Stimulated activated CD8-positive, alpha-beta memory T cell treated with anti-CD3 and anti-CD28 coated beads, Interleukin-2, amount 100 ng/mL, for 1 hour (primary cell): ENCODE measurements at places on chromosomes 7 and 10.

DNA sequence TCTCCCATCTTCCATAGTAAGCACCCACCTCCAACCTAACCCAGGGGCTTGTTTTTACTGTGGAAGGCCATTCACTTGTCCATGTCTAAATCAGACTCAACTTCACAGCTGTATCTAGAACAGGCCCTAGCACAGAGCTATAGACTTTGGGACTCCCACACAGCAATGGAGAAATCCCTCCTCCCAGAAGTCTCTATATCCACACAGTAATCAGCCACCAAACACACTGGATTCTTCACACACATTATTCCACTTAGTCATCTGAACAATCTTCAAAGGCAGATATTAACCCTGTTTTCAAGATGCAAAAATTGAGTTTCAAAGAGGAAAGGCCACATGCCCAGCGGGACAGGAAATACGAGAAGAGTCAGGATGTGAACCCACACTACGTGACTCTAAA is 81.8 kb downstream of the MALSU1 start:
- no peak for DNase-seq

DNA sequence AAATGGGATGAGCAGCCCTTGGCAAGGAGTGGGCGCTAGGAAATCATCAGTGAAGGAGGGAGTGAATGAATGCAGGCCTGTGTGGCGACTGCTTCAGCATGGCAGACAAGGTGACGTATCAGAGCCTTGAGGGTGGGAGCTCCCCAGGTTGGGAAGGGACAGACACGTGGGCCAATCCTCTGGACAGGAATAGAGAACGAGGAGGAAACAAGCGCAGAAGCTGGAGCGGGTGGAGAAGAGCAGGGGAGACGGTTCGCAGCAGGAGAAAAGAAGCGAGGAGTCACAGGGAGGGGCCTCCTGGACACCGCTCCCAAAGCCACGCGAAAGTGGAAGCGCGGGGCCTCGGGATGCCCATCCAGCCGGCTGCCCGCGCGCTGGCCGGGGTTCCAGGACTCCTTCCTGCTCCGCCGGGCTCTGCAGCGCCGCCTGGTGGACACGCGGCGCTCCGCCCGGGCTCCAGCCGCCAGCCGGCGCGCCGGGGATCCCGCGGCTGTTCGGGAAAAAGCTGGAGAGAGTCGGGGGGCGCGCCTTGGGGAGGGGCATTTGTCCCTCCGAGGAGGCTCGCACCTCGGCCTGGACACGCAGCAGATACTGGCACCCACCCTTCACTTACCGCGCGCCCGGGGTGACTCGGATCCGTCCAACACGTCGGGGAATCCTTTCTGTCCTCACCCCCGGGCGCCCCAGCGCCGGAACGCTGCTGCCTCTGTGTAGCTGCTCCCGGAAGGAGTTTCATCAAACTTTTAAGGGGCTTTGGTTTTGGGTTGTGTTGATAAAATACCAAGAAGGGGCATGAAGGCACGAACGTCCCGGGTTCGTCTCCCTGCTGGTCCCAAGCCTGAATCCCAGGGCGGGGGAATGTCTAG is 6.3 kb downstream of the ZNF503 start:
- DNase-seq, result no peak

- no peak for DNase-seq
Measured at GRCh38 chr10:7566891-7567290, 99.9 kb downstream of the ITIH5 start.

DNA sequence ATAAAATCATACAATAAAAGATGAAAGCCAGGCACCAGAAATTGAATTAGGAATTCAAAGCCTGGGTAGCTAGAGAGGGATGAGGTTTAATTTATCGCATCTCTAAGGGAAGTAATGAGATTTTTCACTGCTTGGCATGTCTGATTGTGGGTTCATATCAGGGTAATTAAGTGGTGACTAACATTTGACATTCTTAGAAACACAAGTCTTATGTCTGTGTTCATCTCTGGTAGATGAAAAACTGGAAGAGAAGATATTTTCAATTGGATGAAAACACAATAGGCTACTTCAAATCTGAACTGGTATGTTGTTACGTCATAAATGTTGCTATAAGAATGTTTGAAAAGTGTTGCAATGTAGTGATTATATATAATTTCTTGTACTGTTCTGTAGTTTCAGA is 36.8 kb upstream of the ARMS2 start:
- DNase-seq, result no peak

- no peak for DNase-seq
Measured at GRCh38 chr7:85456254-85456653, 269.4 kb upstream of the SEMA3D start.

GRCh38 chr10:93095225-93095624 is 21.5 kb downstream of the CYP26A1 start:
- no peak for DNase-seq

GRCh38 chr7:139714163-139714901 is 63.5 kb downstream of the HIPK2 start:
- no peak for DNase-seq

DNA sequence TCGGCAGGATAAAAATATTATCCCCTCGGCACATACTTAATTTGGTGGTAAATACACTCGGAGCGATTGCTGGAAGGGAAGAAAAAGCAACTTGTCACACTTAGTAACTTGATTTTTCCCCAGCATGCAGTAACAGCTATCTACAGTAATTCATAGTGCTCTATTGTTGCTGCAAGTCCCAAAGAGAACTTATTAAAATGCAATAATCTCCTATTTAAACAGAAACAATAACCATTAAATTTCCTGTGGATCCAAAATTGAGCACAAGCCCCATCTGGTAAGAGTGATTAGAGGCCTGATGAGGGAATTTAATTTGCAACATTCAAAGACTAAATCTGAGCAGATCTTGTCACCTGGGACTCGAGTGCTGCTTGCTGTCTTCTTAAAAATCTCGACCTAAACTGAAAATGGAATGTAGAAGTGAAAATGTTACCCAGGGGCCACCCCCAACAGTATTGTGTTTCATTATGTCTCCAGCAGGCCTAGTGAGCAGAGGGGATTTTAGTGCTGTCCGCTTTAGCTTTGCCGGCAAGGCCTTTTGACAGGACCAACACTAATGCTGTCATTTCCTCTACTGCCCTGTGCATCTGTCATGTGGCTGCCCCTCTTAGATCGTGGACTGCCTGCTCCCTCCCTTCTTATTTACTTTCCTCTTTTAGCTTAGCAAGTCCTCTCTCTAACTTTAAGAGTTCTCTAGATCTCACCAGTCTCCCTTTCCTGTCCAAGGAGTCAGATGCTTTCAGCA is 639.7 kb downstream of the AUTS2 start:
- no peak for DNase-seq

- DNase-seq, result no peak
Measured at GRCh38 chr10:34505338-34505737, 309.8 kb downstream of the PARD3 start.

DNA sequence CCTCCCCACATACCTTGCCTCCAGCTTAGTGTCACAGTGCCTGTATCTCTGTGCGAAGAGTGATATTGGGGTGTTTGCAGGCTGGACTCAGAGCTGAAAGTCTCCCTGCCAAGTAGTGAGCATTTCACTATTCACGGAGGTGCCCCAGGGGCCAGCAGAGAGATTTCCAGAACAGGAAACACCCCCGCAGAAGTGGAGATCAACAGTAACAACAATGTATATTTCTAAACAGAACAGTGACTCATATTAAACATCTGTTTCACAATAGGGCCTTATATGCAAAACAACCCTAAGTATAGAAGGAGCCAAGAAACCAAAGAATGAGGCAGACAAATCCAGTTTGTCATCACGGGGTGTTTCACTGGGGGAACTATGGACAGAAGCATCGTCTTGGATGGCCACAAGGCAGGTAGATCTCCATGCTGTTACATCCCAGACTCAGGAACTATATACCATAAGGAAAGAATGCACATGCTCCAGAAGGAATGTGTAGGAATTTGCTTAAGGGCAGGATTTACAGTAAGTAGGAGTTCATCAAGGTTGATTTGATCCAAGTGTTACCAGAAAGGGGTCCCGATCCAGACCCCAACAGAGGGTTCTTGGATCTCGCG is 29.3 kb upstream of the CCL24 start:
- no peak for DNase-seq

DNA sequence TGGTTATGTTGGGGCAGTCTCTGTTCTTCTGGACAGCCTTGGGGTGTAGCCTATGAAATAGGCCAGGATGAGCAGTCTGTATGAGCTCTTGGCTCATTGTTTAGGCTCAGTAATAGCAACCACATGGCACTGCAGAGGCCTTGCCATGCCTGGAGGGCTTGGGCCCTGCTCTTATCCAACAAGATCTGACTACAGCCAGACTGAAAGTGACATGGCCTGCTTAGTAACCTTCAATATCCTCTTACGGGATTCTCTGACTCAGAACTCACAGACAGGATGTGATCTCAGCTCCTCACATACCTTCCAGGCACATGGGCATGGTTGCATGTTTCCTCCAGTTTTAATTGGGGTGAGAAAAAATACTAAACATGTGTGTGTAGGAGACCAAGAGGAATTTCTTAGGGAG is 289.3 kb downstream of the PTEN start:
- DNase-seq, result no peak

DNA sequence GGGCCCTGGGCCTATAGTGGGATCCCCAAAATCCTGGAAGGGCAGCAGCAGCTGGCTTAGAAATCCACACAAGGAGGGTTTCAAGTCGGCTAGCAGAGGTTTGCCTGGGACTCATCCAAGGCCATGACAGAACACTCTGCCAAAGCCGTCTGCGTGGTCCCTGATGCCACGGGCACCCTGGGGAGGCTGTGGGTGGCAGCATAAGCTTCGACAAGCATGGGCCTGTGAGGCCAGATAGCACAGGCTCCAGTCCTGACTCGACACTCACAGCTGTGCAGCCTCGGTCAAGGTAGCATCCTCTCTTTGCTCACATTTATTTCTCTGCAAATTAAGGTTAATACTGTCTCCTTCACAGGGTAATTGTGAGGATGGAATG is 138.3 kb downstream of the JCAD start:
- no peak for DNase-seq

DNA sequence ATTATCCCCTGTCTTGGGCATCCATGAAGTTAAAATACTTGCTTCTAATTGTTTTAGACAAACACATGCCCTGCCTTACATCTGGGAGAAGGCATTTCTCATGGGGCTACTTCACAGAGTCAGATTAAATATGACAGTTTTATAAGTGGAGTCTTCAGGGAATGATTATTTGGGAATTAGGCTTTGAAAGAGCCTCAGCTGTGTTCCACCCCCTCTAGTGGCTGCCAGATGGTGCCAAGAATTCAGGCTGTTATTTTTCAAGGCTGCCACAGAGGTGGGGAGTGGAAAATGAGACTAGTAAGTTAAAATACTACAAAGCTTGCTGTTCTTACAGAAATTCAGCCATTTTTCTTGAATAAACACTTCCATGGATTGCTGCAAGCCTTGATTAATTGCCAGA is 45.8 kb upstream of the DNAH11 start:
- no peak for DNase-seq

GRCh38 chr10:66604195-66604594 is 321.6 kb upstream of the LRRTM3 start:
- no peak for DNase-seq

DNA sequence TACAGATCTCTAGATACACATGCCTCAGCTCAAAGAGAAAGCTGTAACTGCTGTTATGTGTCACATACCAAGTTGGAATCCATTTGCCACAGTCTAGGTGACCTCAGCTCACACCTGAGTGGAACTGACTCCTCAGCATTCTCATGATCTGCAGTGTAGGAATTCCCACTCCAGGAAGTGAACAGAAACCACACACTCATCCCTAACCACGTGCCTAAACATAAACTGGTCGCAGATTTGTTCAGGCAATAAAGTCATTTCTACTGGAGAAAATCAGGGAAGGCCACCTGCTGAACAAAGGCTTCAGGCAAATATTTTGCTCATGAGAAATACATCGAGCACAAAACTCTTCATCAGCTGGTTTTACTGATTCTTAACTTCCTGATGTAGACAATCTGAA is 23.0 kb upstream of the ZMYND11 start:
- DNase-seq, result no peak

- DNase-seq, result no peak
Measured at GRCh38 chr10:33248638-33249037, 85.8 kb downstream of the NRP1 start.

- DNase-seq, result peak; percentile 15
Measured at GRCh38 chr7:55309040-55309991, 55.8 kb upstream of the LANCL2 start.

GRCh38 chr10:4351723-4352413 is 474.1 kb upstream of the AKR1E2 start:
- DNase-seq, result no peak

GRCh38 chr10:112404617-112405016 is 30.7 kb downstream of the ACSL5 start:
- no peak for DNase-seq

GRCh38 chr7:52726493-52726892 is 308.9 kb upstream of the POM121L12 start:
- no peak for DNase-seq

DNA sequence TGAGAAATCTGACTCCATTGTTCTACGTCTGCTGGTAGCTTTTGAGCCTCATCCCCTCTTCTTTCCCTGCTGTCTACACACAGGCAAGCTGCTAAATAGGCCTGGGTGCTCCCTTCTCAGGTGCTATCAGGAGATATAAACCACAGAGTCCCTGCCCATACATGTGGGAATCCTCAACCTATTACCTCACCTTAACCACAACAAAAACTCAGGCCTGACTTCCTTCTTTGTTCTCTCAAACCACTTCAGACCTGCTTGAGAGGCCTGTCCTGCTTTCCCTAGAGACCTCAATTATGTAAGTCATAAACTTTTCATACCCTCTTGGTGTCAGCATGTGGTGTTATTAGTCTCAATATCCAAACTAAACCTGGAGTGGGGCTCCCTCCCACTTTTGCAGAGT is 75.0 kb upstream of the MAGI2 start:
- no peak for DNase-seq

GRCh38 chr7:55174456-55174855 is 155.6 kb downstream of the EGFR start:
- no peak for DNase-seq

GRCh38 chr10:13470270-13470669 is 58.5 kb downstream of the BEND7 start:
- no peak for DNase-seq

- no peak for DNase-seq
Measured at GRCh38 chr7:46137725-46138124, 216.7 kb upstream of the IGFBP3 start.
